ENCODE measurements at places on chromosomes 2 and 18.

GRCh38 chr2:178246696-178247095 is 52.4 kb downstream of the OSBPL6 start:
- DNase-seq, result no peak

DNA sequence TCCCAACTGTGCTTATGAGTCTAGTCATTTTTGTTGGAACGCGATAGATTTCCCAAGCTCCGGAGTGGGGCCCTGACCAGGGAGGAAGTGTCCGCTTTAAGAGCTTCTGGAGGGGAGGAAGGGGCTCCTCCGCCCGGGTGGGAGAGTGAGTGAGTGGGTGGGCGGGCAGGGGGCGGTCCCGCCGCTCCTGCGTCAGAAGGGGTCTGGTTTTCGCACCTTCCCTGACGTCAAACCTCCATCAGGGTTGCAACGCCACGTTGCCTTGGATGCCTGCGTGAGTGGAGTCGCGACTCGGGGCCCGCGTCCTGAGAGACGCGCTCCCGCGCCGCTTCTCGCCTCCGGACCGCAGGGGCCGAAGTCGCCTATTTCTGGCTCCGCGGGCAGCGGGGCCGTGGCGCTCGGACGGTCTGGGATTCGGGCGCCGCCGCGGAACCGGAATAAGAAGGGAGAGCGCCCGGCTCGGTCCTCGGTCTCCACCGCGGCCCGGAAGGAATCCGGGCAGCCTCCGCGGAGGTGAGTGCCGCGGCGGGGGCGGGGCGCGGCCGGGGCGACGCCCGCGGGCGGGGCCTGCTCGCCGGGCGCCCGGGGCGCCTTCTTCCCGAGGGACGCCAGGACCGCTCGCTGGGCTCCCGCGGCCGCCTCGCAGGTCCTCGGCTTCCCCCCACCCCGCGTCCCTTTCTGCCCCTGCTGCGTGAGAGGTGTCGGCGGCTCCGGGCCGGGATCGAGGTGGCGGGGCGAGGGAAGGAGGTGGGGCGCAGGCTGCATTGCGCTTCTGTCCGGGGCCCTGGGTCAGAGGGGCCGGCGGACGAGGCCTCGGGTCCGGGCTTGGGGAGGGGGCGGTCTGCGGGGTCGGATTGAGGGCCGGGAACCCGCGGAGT is at the start of gene ZDBF2:
TSS of gene ZDBF2 (plus strand) at position 230 of the 878 bp plus-strand sequence. CDS start 7,187 bp downstream, outside the sequence.
- DNase-seq, result peak; percentile 13

DNA sequence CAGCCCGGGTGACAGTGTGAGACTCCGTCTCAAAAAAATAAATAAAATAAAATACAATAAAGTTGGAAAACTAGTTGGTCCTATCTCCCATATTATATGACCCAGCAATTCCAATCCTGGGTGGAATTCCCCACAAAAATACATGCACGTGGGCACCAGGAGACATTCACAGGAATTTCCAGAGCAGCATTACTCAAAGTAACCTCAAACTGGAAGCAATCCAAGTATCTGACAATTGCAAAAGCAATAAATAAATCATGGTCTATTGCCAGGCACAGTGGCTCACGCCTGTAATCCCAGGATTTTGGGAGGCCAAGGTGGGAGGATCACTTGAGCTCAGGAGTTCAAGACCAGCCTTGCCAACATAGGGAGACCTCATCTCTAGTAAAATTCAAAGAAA is 101.2 kb upstream of the MAP4K4 start:
- no peak for DNase-seq

DNA sequence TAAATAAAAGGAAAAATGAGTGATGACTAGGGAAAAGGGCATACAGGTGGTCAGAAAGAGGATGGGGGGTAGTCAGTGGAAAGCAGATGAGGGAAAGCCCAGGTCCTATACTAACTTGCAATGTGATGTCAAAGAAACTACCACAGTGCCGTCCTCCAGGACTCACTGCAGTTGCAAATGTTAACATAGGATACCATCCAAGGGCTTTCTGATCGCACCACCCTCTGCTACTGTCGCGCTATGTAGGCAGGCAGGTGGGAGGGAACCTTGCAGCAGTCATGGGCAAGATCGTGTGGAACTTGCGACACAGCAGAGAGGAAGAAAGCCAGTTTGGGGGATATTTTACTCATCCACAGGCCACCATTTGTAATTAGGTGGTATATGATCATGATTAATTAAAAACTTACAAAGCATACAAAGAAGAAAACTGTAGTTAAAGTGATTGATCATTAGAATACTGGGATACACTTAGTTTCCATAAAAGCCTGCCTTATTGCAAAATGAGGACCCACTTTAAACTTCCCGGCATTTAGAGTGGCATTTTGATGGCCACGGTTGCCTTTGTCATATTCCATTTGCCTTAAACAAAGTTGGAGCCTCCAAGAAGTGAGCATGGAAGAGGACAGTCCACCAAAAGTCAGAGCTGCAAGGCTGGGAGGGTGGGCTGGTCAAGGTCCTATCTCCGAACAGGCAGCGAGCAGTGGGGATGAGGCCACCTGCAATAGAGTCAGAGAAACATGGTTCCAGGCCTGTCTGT is 8.5 kb upstream of the ROCK2 start:
- DNase-seq, result no peak

GRCh38 chr2:71879509-71880184 is 268.0 kb downstream of the CYP26B1 start:
- no peak for DNase-seq

- no peak for DNase-seq
Observed at GRCh38 chr2:184581391-184581790, 16.9 kb upstream of the ZNF804A start.

DNA sequence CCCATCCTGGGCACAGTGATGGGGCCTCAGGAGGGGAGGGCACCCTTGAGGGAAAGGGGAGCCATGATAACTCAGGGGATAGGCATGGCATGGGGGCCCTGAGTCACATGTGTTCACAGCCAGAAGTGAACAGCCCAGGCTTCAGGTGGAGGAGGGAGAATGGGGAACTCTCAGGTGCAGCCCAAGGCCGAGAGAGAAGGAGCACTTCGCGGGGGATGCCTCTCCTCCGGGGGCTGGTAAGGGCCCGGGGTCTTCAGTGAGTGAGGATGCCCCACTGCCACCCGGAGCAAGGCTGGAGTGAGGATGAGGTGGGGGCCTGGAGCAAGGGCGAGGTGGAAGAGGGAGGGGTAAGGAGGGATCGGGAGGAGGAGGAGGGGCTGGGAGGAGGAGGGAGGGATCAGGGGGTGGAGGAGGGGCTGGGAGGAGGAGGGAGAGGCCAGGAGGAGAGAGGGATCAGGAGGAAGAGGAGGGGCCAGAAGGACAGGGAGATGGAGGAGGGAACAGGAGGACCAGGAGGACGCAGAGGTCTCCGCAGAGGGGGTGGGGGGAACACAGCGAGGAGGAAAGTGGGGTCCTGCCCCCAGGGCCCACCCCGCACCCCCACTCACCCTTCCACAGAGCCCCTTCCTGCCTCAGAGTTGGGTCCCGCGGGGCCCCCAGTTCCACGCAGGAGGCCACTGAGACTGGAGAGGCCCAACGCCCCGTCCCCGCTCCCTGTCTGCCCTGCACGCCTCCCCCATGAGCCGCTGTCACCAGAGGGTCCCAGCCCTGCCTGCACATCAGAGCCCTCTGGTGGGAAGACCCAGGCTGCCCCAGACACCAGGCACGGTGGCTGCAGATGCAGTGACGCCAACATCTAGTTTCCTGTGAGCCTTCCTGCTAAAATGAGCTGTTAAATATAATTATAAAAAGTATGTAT is 42.8 kb downstream of the RAMP1 start:
- DNase-seq, result no peak

- no peak for DNase-seq
Observed at GRCh38 chr2:212892193-212892592, 259.2 kb downstream of the IKZF2 start.

Data from activated gamma-delta T cell treated with Interleukin-2 at 50 U/mL for 16 hours (primary cell).